ENCODE measurements at places on chromosomes 6 and 20. TPM values are rescaled to one million over a fixed set of nuclear protein-coding genes. Genes with fewer than 3 reads are reported as not detected.

DNA sequence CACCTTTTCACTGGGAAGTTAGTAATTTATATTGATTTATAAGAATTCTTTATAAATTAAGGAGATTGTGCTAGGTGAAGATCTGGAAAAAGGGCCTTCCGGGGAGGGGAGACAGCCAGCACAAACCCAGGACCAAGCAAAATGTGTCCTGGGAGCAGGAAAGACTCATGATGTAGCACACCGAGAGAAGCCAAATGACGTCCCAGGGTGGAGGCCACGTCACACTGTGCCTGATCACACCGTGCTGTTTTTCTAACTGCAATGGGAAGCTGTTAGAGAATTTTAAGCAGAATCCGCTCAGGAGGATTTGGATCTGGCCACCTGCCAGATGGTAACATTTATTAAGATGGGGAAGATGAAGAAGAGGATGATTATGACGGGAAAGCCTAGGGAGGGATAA, 72.7 kb upstream of the AKAP12 start:
- DNase-seq = no peak

The PLA2G7 gene
- 9.3 TPM for total RNA-seq

The SLC22A7 gene
- 0.09 TPM for total RNA-seq

The TNNC2 gene
- total RNA-seq = 2.4 TPM

GRCh38 chr6:107101211-107101610, 14.1 kb downstream of the BEND3 start:
- no peak for DNase-seq

DNA sequence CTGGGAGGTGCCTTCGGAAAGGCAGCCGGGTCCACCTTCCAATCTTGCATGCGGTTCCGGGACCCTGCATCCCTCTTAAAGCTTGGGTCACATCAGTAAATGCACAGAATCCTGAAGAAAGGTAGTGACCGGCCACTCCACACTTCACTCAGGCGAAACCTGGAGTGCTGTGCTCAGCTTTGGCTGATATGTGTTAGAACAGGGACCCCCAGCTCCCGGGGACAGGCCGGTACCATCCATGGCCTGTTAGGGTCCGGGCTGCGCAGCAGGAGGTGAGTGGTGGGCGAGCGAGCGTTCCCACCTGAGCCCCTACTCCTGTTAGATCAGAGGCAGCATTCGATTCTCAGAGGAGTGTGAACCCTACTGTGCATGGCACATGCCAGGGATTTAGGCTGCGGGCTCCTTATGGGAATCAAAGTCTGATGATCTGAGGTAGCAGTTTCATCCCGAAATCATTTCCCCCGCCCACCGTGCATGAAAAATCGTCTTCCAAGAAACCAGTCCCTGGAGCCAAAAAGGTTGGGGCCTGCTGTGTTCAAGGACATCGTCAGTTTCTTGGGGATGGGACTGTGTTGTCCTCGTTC, 143.0 kb downstream of the ERMARD start:
- no peak for DNase-seq

DNA sequence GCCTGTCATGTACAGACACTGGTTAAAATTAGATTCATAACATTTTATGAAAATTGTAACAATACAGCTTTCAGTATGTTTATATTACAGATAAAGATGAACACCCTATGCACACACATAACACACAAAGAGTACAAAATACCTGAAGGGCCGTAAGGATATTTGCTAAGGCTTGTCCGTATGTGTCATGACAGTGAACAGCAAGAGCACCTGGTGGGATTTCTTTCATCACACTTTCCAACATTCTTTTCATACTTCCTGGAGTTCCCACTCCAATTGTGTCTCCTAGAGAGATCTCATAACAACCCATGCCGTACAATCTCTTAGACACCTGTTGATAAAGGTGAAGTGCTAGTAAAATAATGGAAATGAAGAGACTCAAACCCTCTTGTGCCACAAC, 83.7 kb downstream of the HMGCLL1 start:
- no peak for DNase-seq

- DNase-seq = no peak
Observed at GRCh38 chr6:31498748-31499147, 803 bp downstream of the MICB start.

The TRIM38 gene
- total RNA-seq = 5.0 TPM

The ARMH2 gene
- total RNA-seq = not detected

DNA sequence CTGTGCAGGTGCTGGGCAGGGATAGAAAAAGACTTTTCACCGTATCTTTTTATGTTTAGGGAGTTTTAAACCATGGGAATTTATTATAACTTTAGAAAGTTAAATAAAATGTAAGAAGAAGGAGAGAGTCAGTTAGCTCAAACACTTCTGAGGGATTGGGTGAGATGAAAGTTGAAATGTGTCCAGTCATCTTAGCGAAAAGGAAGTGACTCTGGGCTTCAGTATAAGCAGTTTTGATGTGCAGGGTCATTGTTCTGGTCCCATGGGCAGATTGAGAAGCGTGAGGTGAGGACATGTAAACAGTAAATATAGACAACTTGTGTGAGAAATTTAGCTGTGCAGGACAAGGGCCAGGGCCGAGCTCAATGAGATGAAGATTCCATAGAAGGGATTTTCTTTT, 66.9 kb downstream of the TOX2 start:
- DNase-seq = no peak

DNA sequence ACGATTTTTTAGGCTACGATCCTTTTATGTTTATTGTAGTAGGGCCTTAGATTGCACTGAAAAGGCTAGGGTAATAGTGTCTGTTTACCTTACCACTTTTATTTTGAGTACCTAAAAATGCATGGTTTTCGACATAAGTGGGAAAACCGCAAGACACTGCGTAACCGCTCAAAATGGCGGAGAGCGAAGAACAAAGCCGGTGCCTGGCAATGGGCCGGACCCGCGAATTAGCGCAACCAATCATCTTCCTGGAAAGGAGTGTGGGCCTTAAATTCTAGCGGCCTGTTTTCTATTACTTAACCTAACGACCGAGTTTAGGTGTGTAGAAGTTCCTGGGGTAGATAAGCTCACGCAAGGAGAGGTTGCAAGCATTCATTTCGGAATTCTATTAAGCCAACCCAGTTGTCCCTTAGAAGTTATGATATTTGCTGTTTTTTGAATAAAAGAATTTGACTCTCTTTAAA, 118.0 kb downstream of the HFE start:
- peak; percentile 97 for DNase-seq

DNA sequence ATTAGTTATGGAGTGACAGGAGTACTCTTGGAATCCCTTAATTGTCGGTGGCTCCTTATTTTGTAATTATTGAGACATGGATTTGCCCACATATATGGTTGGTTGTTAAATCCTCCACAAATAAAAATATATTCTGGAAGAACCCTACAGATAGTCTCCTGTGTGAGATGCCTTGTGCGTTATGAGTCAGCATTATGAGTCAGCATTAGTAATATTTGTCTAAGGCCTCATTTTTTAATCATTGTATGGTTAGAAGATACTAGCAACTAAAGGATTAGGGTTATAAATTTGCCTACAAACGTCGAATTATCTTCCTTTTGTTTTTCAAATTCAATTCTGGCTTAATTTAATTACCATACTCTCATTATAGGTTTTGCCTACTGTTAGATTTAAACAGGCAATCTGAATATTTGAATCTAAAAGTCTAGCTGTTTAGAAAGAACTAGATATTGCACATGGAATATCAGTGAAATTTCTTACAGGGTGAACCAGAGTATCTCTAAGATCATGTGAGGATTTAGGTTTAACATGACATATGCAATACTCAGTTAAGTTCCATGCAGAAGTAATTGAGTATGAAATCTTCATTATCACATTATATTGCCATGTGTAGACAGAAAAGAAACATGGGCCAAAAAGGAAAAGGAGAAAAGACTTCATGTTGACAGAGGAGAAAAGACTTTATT, 5.9 kb downstream of the C6orf58 start:
- DNase-seq = no peak

GRCh38 chr6:17986656-17987446, 584 bp downstream of the KIF13A start:
- no peak for DNase-seq

DNA sequence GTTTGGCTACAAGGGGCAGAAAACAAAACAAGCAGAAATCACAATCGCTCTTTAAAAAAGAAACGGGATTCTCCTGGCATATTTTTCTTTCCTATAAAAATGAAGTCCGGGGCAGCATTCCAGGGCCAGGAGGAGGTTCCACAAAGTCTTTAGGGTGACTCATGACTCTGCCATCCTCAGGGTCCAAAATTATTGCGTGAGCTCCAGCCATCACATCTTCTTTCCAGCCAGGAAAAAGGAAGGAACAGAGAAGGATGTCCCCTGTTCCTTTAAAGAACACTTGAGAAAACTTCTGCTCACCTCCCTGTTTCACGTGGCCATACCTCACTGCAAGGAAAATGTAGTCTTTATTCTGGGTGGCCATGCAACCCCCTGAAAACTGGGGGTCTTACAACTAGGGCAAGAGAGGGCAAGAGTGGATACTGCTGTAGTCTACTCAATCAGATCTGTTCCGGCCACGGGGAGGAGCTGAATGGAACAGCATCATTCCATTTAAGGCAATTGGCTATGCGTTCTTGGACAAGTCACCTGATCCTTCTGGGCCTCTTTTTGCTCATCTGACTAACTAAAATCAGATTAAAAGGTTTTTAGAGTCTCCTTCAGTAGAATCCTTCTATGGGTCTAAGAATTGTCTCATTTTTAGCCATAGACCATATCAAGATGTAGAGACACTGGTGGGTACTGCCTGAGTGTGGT, 49.4 kb downstream of the CTCFL start:
- no peak for DNase-seq

The GNAS gene
- 434 TPM for total RNA-seq

GRCh38 chr6:20255428-20255827, 43.2 kb upstream of the MBOAT1 start:
- DNase-seq = no peak

DNA sequence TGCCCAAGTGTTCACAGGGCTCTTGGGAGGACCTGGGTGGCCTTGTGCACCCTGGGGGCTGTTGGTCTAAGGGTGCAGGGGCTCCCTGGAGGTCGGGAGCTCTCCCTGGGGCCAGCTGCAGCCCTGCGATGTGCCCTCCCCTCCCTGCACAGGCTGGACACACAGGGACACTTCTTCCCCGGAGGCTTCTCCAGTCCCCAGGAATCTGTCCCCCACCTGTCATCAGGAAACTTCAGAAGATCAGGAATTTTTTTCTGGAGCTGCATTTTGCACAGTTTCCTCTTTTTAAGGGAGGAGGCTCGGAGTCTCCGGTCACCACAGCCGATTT, 66.9 kb upstream of the BHLHE23 start:
- no peak for DNase-seq

The TMEM170B gene
- 1.8 TPM for total RNA-seq

The CUL7 gene
- 9.4 TPM for total RNA-seq

The C20orf141 gene
- not detected for total RNA-seq

- DNase-seq = no peak
Observed at GRCh38 chr6:162262466-162263196, 464.9 kb downstream of the PRKN start.

GRCh38 chr20:24376311-24377099, 92.9 kb upstream of the SYNDIG1 start:
- no peak for DNase-seq

- DNase-seq = no peak
Observed at GRCh38 chr6:42281570-42281969, 63.9 kb upstream of the MRPS10 start.

The ADGRB3 gene
- total RNA-seq = 0.09 TPM

GRCh38 chr6:45830441-45831139, 185.1 kb downstream of the CLIC5 start:
- DNase-seq = no peak

DNA sequence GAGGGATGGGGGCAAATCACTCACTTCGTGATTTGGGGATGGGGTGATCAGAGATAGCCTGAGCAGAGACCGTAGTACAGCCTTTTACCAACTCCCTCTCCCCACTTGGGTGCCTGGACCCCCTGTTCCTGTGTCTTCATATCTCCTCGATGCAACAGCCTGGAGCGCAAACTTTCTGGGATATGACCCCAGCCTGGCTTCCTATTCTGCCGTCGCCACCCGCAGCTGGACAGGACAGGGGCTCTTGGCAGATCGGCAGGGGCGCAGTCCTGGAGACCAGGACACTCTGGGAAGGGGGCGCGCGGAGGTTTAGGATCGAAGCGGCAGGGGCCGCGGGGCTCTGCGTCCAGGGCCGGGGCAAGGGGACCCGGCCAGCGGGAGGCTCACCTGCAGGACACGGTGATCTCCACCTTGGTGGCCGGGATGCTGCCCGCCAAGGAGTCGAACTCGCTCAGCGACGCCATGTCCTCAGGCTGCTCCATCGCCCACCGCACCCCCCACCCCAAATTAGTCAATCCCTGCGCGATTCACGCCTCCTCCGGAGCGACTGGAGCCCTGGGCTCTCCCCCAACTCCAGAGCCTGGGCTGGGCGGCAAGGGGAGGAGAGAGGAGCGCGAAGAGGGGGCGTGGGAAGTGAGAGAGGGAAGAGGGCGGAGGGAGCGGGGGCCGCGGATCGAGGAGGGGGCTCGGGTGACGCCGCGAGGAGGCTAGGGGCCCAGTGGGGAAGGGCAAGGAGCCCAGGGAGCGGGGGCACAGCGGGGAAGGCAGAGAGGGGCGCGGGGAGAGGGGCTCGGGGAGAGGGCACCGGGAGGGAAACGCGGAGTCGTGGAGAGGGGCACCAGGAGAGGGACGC, at the start of gene CPNE5:
CPNE5 (minus strand) TSS at position 549 of the 853 bp plus-strand sequence; CDS start at position 482, 67 bp downstream.
- no peak for DNase-seq

- no peak for DNase-seq
Observed at GRCh38 chr6:113104951-113105350, 752.2 kb upstream of the MARCKS start.

- DNase-seq = peak; percentile 31
Observed at GRCh38 chr6:119110601-119111548, 32.4 kb upstream of the FAM184A start.

DNA sequence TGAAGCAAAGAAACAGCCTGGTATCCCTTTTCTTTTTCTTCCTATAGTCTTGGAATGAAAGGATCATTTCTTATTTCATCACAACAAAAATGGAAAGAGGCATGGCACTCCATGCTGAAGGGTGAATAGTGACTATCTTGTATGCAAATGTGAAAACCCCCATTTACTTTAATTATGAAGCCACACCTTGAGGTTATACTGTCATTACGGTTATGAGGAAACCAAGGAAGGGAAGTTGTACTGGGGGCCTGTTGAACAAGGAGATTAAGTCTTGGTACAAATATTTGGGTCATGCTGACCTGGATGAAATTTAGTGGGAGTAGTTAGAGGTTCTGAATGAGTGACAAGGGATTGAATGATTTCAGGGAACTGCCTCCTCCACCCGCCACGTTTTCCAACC, 8.7 kb upstream of the STXBP5 start:
- no peak for DNase-seq

GRCh38 chr6:42873313-42873712, 6.1 kb upstream of the RPL7L1 start:
- no peak for DNase-seq

Measured in thymus (tissue), 14 donors.